ENCODE measurements at places on chromosomes 13 and 19. TPM values are rescaled to one million over a fixed set of nuclear protein-coding genes. Genes with fewer than 3 reads are reported as not detected.
A peak's percentile ranks its signal among the peaks of the same experiment; 100 is the strongest.

APOC4 gene
- total RNA-seq: not detected

CBY2 gene
- total RNA-seq: not detected

DNA sequence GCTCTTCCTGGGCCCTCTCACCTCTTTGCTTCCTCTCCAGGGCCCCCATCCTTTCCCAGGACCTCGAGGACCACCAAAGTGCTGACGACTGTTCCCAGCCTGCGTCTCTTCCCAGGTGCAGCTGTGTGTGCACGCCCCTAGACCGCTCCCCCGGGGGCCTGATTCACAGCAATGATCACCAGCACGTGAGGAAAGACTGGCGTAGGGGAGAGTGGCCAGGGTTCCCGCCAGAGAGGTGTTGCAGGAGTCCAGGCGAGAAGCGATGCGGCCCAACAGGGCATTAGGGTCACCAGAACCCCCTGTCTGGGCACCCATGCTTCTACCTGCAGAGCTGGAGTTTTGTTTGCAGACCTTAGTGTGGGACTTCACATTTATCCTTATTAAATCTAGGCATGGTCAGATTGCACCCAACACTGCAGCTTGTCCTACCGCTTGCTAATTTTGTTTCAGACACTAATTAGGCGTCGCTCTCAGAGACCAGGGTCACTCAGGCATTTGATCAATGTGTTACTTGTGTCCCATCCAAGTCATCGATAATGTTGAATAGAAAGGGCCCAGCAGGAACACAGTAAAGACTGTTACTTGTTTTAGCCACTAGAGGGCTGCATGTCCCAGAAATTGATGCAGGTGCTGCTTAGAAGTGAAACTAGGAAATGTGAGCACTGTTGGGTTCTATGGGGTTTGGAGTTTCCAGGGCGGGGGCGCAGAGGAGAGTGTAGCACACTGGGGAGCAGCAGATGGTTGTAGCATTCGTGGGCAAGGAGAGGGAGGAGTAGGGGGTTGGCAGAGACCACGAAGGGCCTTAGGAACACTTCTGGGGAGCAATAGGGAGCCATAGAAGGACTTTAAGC, 53.2 kb downstream of the CDADC1 start:
- no peaks in the 10 kb centered on the region for H3K36me3 ChIP-seq
- peaks cover 11% of the 10 kb centered on the region for H3K4me1 ChIP-seq
- DNase-seq: no peak
- H3K27me3 ChIP-seq: no peaks in the 10 kb centered on the region
- H3K27ac ChIP-seq: no peak overlapping the region

- DNase-seq: peak; percentile 12
- no peak overlapping the region for H3K4me3 ChIP-seq
- no peaks in the 10 kb centered on the region for H3K4me1 ChIP-seq
- no peak overlapping the region for H3K27ac ChIP-seq
- H3K36me3 ChIP-seq: no peaks in the 10 kb centered on the region
Observed at GRCh38 chr13:27712421-27712820, 79.9 kb upstream of the GSX1 start.

GRCh38 chr19:18848878-18849661, 17.3 kb downstream of the UPF1 start:
- peak overlapping the region; percentile 83 for H3K27ac ChIP-seq
- no peaks in the 10 kb centered on the region for H3K27me3 ChIP-seq
- peaks cover 50% of the 10 kb centered on the region for H3K36me3 ChIP-seq
- peaks cover 55% of the 10 kb centered on the region for H3K4me1 ChIP-seq
- DNase-seq: peak; percentile 73

DNA sequence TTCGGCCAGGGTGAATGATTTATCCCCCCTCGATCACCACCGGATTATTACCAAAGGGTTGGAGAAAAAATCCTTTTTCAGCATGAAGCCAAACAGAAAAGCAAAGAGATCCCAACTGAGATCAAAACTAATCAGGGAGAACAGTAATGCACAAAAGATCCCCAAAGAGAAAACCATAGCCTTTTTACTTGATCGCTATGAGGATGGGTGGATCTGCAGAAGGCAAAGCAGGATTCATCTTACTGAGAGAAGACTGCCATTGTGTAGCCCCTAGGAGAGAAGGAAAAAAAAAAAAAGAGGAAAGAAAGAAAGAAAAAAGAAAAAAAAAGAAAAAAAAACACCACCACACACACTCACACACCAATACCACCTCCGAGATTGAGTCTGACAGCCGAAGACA, at the start of gene FGF14:
Gene FGF14, minus strand, starts transcription at position 283 of the 400 bp plus-strand sequence.
- DNase-seq: no peak
- H3K27me3 ChIP-seq: peaks cover 32% of the 10 kb centered on the region
- no peaks in the 10 kb centered on the region for H3K36me3 ChIP-seq
- peak within 1 kb of the TSS; percentile 37 for H3K27ac ChIP-seq
- H3K4me3 ChIP-seq: peak within 1 kb of the TSS; percentile 58

- no peak for DNase-seq
- no peak overlapping the region for H3K4me3 ChIP-seq
- H3K27me3 ChIP-seq: no peaks in the 10 kb centered on the region
- peaks cover 24% of the 10 kb centered on the region for H3K36me3 ChIP-seq
Observed at GRCh38 chr13:49502954-49503353, 7.2 kb downstream of the PHF11 start.

DNA sequence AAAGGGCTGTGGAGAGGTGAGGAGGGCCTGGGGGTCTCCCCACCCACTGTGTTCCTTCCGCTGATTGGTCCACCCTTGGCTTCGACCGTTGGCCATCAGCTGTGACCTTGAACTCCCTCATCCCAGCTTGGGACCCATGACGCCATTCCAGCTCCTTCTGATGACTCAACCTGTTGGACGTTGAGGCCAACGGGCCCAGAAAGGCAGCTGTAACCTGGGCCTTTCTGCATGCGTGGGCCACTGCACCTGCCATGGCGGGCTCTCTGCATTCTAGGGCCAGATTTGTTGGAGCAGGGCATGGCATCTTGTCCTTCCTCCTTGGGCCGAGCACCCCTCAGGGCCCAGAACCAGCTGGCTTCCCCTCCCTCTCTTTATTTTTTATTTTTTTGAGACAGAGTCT, 30.2 kb downstream of the PEX11G start:
- H3K4me1 ChIP-seq: no peaks in the 10 kb centered on the region
- H3K36me3 ChIP-seq: peaks cover 32% of the 10 kb centered on the region
- H3K27me3 ChIP-seq: no peaks in the 10 kb centered on the region
- H3K27ac ChIP-seq: no peak overlapping the region
- H3K4me3 ChIP-seq: no peak overlapping the region
- DNase-seq: no peak

Data from heart right ventricle (tissue), 16 donors.